Stomach (tissue), 19 donors: ENCODE measurements at places on chromosomes 7 and 10.

- DNase-seq = no peak
Measured at GRCh38 chr7:128876978-128877755, 14.5 kb downstream of the ATP6V1F start.

GRCh38 chr10:30656233-30656632 lies 26.7 kb upstream of the LYZL2 start:
- DNase-seq = no peak

- no peak for DNase-seq
Measured at GRCh38 chr10:97762816-97763215, 9.0 kb downstream of the SFRP5 start.

DNA sequence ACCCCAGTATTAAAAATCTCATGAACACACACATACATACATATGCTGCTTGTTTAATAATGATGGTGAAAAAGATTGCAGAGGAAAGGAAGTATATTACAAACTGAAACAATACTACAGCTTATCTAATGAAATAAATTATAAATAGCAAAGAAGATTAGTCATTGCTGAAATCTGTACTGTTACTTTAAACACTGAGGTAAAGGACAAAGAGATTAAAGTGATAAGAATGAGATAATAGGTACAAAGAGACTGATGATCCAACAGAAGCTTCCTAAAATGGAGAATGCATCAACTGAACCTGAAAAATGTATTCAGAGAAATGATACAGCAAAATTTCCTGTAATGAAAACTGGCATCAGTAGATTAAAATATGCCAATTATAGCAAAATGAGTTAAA lies 91.5 kb upstream of the KCND2 start:
- DNase-seq = no peak

DNA sequence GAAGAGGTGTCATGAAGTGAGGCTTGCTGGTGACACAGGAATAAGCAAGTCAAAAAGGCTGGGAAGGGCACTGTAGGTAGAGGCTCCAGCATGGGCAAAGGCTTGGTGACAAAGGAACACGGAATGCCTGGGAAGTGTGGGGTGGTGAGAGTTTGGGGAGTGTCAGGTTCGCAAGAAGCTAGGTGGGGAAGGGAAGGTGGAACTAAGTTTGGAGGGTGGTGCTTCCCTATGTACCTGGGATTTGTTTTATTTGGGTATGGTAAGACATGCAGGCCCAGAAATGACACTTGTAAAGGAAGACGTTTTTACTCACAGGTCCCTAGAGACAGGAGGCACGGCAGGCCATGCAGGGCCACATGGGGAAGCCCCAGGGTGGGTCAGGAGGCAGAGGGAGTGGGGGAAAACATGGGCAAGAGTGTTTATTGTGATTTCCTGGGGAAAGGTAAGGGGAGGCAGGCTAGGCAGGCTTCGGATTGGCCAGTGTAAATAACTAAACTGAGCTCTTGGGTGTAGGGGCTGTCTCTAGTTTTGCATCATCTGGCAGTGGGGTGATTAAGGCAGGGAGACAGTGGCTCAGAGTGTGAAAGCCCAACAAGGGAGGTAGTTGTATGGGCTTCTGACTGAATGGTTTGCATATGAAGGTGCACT lies 52.1 kb downstream of the SH2D4B start:
- no peak for DNase-seq

DNA sequence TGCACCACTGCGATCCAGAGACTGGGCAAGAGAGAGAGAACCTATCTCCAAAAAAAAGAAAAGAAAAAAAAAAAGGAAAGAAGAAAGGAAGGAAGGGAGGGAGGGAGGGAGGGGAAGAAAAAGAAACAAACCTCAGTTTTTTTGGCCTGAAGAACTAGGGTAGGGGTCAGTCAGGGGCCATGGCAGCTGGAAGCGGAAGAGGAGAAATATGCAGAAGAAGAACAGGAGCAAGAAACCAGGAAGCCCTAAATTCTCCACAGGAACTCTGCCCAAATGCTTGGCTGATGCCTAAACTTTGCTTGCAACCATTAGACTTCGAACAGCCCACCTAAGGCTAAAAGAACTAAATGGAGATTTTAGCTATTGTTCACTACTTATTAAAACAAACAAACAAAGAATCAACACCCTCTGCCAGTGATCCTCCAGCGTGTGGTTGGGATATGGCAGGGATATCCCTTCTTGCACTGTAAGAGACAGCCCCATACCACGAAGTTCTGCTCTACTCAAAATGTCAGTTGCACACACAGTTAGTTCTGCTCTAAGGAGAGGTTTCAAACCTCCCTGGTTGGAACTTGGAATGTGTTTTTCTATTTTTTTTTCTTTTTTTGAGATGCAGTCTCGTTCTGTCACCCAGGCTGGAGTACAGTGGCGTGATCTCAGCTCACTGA lies 139.5 kb downstream of the FAM107B start:
- DNase-seq = no peak

DNA sequence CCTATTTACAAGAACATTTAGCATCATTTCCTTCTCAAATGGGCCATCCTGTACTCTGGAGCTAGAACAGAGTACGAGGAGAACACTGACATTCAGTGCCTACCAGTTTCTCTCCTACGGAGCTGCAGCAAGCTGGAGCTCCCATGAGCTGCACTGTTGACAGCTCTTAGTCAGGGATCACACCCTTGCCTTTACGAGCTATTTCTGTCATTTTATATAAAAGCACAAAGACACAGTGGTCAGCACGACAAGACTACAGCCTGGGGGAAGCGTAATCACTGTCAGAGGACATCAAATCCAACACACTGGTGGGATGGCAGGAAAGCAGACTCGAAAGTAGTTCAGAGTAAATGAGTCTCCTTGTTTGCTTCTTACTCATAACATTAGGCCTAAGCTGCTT lies 2.7 kb downstream of the CDCA7L start:
- DNase-seq = no peak

DNA sequence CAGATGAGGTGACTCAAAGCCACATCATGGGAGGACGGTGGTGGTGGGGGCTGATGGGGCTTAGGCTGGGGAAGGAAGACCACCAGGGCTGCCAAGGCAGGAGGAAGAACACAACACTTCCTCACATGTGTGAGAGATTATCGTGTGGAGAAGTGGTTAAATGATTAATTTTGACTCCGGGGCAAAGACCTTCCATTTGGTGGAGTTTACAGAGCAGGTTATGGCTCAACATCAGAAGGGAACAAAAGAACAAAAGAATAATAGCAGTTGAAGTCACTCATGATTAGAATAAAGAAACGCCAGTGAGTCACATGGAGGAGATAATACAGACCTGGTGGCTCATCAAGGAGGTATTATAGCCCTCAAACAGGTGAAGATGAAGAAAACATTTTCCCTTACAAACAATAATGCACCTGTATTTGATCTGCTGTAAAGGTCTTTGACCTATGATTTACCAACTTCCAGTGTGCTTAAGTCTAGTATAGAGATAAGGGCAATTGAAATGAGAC lies 170.1 kb downstream of the PKD1L1 start:
- no peak for DNase-seq

GRCh38 chr7:151893405-151893923 lies 16.5 kb upstream of the PRKAG2 start:
- DNase-seq = no peak

GRCh38 chr7:77827999-77828398 lies 29.4 kb downstream of the PHTF2 start:
- no peak for DNase-seq

GRCh38 chr10:85603151-85603940 lies 763.2 kb downstream of the GRID1 start:
- no peak for DNase-seq

- DNase-seq = no peak
Measured at GRCh38 chr10:113970641-113971040, 73.0 kb upstream of the ADRB1 start.

DNA sequence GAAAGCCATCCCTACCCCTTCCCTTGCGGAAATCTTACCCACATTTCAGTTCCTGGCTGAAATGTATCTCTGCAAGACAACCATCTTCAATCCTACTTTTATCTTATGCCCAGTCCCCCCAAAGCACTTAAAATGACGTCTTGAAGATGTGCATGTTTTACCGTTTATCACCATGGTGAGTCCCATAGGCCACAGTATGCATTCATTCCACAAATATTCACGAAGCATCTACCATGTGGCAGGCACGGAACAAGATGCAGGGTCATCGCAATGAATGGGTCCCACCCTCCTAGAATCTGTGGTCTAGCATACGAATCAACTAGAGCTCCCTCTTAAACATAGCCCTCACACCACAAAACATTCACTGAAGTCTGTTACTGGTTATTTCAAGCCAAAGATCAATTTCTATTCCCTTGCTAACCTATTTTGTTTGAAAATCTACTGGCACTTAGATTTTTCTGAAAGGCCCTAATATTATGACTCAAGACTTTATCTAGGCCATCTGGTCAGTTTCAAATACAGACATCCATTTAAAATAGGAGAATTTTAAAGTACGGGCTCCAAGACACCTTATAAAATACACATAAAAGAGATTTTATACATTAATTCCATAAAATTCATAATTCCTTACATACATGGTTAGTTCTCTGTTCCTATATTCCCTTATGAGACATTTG lies 99.4 kb downstream of the PARD3 start:
- no peak for DNase-seq

DNA sequence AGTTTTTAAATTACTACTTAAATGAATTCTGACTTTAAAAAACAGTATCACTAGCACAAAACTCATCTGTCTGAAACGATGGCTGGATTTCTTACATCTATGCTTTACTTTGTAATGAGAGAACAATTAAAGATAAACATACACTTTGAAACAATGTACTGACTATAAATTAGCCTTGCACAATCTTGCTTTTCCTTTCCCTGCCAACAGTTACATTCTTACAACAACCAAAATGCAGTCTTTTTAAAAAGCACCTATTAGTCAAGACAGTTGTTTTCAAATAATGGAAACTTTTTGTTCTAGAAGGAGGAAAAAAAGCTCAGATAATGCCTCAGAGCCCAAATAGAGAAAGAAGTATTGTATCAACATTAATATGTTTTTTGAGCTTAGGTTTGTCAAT lies 153.3 kb downstream of the ELMO1 start:
- no peak for DNase-seq
